ENCODE measurements at places on chromosomes 12 and 14.

GRCh38 chr12:26471560-26471959 lies 276.2 kb downstream of the SSPN start:
- no peak for DNase-seq

GRCh38 chr14:50926851-50927386 lies 17.4 kb downstream of the PYGL start:
- DNase-seq, result no peak

- DNase-seq, result peak; percentile 68
Measured at GRCh38 chr12:117587631-117588287, 226.3 kb upstream of the NOS1 start.

DNA sequence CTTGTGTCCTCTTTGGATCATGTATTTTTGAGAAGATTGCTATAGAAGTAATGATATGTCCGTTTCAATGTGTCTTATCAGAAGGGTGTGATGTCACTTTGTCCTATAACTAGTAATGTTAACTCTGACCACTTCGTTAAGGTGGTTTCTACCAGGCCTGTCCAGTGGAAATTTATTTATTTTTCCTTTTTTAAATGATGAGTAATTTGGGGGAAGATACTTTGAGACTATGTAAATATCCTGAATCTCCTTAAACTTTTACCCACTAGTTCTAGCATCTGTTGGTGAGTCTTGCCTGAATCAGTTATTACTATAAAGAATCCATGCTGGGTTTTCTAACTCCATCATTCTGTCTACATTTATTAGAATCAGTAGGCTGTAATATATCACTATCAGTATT lies 15.3 kb downstream of the EP400 start:
- no peak for DNase-seq

DNA sequence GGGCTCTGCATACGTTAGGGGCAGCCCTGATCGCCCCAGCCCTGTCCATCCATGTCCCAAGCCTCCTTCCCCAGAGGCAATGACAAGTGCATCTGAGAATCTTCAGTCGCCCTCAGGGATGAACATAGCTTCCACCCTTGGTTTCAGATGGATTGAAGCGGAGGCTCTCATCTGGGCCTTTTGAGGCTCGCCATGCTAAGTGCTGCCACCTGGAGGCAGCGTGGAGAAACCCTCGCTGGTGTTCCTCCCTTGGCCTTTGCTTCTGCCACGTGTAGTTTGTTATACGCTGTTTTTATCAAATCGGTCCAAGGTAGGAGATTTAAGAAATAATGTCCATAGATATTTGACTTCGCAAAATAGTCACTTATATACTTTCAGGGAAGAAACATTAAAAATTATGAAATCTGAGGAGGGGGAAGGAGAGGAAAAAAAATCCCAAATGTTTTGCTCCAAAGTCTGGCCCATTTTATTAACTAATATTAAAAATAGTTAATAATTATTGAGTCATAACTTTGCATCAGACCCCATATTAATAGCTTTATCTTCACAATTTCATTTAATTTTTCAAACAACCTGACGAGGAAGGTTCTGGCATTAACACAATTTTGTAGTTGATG lies 28.8 kb upstream of the LRRC10 start:
- peak; percentile 52 for DNase-seq

GRCh38 chr12:118900993-118901392 lies 80.3 kb upstream of the SRRM4 start:
- DNase-seq, result no peak

- DNase-seq, result no peak
Measured at GRCh38 chr14:97250931-97251330, 453.7 kb downstream of the VRK1 start.

GRCh38 chr12:113366827-113367226 lies 8.4 kb downstream of the PLBD2 start:
- no peak for DNase-seq

DNA sequence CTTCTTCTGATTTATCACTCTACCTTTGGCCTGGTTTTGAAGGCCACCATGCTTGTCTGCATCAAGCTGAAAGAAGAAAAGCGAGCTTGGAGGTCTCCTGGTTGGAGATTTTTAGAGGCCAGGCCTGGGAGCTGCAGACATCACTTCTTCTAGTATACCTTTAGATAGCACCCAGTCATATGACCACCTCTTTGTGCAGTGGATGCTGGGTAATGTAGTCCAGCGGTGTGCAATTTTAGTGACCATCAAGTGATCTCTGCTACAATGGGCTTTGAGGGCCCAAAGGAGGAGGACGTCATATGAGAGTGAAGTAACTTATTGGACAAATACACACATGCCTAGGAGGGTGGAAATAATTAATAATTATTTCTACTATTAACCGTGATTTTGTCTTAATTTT lies 15.2 kb upstream of the WNT5B start:
- DNase-seq, result no peak

DNA sequence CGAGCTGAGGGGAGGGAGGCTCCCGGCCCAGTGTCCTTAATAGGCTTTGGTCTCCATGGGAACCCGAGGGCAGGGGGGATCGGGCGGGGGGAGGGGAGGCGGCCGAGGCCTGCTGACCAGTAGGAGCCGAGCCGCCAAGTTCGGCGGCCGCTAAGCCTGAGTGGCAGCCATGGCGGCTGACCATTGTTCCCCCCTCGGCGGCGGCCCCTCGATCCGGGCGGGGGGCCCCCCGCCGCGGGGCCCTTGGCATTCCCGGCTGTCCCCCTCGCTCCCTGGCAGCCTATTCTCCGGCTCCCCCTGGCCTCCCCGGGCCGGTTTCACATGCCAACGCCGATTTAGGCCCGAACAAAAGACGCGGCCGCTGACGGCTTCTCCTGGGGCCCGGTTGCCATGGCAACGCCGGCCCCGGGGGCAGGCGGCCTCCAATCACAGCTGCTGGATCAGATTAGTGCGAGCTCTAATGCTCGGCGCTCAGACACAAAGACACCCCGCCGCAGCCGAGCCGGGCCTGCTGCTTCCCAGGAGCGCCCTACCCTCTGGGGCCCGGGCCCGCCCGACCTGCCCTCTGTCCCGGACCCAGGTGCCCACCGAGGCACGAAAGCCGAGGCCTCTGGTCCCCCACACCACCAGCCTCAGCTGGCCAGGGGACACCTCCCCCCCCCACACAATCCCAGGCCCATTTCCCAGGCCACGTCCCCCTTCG lies 7.3 kb downstream of the MSI1 start:
- peak; percentile 93 for DNase-seq

- no peak for DNase-seq
Measured at GRCh38 chr12:1122786-1123185, 131.8 kb downstream of the ERC1 start.

GRCh38 chr14:74480046-74480445 lies 13.1 kb downstream of the NPC2 start:
- no peak for DNase-seq

- no peak for DNase-seq
Measured at GRCh38 chr12:20596061-20596460, 99.1 kb upstream of the SLCO1C1 start.

DNA sequence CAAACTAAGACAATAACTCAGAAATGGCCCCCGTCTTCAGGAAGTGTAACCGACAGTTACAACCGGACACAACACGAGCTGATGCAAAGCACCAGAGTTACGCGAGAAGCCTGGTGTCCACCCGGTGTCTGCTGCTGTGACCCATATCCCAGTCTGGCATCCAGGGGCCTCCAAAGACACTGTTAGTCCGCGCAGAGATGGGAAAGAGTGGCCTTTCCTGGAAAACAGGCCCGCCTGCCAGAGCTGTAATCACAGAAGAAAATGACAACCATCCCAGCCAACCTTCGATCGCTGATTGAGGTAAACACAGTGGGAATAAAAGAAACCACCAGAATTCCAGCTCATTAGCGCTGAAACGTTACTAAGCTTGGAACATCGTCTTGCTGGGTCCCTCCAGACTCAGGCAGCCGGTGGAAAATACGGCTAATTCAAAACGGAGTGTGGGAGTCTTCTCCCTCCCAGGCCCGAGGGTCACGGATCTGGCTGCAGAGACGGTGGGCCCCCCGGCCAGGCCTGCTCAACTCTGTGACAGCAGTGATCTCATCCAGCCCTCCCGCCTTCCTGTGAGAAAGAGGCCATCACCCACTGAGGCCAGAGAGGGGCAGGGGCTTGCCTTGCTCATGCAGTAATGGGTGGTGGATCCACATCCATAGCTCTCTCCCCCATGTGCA lies 273.9 kb upstream of the RTL1 start:
- no peak for DNase-seq

DNA sequence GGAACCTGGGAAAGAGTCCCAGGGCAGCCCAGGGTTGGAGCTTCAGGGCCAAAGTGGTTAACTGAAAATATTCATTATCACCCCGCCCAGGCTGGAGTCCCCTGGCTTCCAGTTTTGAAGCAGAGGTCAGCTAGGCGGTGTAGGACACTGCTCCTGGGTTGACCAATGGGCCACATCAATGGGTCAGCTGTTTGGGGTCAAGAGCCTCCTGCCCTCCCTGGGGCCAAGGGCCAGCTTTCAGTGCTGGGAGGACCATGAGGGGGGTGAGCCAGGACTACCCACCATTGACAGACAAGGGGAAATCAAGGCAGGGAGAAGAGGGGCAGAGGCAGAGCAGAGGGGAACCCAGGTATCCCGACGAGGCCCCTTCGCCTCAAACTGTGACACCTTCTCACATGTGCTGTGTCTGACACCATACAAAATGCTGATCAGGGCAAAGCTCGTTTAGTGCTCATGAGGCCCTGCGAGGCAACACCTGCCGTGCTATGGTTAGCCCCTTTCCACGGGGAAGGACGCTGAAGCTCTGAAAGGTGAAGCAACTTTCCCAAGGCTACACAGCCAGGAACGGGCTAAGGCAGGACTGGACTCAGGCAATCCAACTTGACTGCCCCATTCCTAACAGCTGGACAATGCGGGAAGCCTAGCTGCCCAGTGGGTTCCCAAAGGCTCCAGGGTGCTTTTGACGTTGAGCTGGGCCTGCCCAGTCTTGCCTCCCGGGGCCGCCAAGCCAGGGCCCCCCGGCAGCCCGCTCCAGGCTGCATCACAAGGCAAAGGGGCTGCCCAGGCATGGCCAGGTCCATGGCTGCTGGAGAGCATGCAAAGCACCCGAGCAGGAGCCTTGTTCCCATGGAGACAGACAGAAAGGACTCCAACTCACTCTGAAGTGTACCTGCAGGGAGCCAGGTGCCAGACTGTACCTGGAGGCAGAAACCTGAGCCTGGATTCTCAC lies 2.0 kb downstream of the SYNE3 start:
- peak; percentile 93 for DNase-seq

DNA sequence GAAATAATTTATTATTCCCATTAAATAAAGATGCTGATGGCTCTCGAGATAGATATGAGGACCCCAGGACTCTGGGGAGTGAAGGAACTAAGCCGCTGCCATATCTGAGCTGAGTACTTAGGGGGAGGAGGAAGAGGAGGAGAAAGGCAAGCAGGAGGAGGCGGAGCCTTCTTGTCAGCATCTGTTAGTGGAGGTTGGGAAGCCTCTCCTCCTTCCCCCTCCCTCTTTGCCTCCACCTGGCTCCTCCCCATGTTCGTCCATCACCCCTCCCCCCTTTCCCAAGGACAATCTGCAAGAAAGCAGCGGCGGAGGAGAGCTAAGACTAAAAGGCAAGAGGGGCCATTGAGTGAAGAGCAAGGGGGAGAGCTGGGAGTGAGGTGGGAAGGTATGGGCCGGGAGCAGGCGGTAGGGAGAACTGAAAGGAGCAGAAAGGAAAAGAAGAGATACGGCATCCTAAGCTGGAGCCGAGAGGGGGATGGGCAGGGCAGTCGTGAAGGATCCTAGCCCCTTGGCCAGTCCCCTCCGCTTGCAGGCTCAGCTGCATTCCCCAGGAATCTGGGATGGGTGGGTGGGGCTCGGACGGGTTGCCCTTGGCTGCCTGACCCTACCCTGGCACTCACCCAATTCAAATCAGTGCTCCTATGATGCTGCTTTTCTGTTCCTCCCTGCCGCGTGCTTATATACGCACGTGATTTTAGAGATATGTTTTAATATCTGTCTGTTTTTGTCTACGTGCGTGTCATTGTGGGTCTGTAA lies at the start of gene PFKM:
TSS of gene PFKM (plus strand) at position 287 of the 756 bp plus-strand sequence. CDS start 3,411 bp downstream, outside the sequence.
- DNase-seq, result peak; percentile 32

DNA sequence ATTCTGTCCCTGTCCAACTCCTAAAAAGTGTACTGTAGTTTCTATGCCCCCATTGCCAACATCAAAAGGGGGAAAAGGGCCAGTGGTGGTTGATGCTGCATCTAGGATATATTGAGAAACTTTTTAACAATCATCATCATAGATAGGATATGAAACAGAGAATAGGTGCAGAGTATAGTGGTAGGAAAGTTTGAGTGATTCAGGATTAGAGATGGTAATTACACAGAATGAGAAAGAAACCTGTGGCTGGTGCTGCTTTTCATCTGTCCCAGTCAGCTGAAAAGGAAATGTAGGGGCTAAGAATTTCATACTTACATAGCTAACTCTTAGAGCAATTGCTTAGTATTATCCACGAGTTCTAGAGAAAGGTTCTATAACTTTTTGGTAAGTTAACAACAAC lies 67.6 kb downstream of the GTF2A1 start:
- no peak for DNase-seq

DNA sequence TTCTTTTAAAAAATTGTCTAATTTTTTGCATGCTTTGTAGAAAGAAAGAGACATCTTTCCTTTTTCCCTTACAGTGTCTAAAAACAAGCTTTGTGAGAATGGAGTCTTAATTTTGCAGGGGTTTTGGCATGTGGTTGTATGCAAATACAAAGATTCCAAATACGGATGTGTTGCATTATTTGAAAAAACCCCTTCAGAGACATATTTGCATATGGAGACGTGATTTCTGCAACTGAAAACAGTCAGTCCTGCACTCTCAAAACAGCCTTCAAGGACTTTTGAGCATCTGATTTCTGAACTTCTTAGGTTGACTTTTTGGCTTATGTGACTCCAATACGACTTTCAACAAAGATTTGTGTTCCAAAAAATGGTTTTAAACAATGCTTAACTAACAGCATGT lies 7.8 kb downstream of the IRAK3 start:
- DNase-seq, result no peak

GRCh38 chr14:95432144-95433093 lies 84.0 kb downstream of the SYNE3 start:
- no peak for DNase-seq

DNA sequence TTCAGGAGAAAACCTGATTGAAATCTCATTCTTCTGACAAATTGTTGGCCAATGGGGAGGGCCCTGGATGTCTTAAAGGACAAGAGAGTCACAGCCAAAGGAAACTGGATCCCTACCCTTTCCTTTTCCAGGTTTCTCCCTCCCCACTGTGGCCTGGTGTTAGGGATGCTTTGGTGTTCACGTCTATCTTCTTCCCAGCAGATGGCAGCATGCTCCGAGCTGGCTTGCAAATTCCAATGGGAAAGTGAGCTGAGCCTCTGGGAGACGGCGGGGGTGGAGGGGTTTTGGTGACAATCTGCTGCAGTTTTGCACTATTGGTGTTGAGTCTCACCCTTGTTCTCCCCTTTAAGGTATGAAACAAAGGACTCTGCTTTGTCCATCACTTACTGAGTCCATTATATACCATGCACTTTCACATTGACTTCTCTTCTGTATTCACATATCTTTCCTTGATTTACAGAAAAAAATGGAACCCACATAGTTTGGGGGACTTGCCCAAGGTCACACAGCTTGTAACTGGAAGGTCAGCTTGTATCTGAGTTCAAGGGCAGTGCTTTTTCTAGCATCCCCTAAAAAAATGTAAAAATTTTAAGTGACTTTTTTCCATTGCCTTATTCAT lies 39.3 kb downstream of the CCDC177 start:
- peak; percentile 77 for DNase-seq

Measured in NCI-H345 (cell line).